ENCODE measurements at places on chromosomes 4 and X.

DNA sequence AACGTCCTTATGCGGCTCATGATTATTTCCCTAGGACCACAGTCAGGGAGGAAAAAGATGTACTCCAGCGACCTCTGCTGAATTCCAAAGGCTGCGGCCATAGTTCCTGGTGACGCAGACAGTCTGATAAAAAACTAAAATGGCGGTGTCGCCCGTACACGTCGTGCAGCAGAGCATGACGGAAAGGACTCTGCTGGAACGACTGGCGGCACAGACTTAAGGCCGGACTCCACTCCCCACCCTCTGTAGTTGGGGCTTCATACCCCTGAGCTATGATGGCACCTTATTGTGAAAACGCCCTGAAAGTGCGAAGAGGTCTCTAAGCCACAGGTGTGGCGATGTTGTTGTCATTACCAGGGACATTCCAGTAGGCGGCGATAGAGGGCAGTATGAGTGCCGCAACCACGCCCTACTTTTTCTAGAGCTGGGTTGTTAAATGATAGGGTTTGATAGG, 90.0 kb upstream of the EDA2R start:
- peak; percentile 43 for DNase-seq

DNA sequence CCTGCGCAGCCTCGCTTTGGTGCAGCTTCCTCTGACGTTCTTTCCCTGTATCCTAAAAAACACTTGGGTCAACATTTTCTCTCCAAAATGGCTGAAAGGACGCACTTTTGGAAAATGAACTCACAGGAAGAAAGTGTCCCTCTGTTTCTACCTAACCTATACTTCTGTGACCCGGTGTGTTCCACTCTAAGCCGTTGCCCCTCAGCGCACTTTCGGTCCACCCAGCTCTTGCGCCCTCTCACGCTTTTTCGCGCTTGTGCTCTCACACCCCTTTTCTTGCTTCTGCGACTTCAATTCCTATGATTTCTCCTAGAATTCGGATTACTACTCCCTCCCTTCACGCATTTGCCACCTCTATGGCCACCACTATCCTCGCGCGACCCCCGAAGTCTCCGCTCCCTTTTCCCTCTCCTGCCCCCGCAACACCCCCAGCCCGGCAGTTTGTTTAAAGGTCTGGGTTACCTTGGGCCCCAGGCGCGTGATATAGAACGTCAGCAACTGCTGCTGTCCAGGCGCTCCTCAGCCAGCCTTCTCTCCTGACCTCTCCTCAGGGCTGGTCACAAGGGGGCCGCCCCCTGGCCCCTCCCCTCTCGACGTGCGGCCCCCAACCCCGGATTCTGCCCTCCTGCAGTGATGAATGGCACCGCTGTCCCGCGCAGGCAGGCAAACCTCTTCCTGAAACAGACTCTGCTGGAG, at the start of gene USP51:
TSS of gene USP51 (minus strand) at position 535 of the 696 bp plus-strand sequence. CDS start 909 bp downstream, outside the sequence.
- DNase-seq, result peak; percentile 40

DNA sequence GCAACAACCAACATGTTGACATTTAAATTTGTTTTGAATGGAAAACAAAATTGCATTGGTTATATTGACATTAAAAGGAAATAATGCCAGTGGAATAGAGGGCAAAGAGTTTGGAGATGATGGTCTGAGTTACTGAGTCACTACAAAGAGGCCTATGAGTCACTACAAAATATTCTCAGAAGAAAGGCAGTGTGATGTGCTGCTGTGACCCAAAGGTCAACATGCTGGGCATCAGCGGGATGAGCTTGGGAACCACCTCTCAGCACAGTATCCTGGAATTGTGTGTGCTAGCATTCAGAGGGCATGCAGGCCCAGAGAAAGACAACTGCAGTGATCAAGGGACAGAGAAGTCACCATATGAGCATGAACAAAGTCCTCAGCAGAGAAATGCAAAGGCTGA, 2.8 kb downstream of the CMC4 start:
- no peak for DNase-seq

DNA sequence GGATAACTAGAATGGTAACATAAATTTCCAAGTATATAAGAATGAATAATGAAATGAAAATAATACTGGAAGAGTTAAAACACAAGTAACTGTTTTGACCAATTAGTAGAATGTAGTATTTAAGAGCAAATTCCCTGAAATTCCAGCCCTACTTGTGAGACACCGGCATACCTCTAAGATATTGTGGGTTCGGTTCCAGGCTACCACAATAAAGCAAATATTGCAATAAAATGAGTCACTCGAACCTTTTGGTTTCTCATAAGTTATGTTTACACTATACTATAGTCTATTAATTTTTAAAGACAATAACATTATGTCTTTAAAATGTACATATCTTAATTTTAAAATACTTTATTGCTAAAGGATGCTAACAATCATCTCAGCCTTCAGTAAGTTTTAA, 15.2 kb upstream of the IQCM start:
- no peak for DNase-seq

- DNase-seq, result no peak
Measured at GRCh38 chrX:22032506-22032905, 381 bp downstream of the PHEX start.

DNA sequence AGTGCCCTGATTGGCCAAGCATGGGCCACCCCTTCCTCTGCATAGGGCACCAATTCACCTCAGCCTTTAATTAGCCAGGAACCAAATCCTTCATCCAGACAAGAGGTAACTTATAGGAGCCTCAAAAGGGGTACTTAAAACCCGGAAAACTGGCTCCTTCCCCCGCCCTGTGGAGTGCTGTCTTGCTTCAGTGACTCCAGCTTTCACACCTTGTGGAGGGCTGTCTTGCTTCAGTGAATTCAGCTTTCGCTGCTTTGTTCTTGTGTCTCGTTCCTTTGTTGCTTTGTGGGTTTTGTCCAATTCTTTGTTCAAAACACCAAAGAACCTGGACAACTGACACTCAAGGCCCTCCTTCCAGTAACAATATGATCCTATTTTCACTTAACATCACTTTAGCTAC, 82.2 kb upstream of the FRG1 start:
- no peak for DNase-seq

- DNase-seq, result no peak
Measured at GRCh38 chr4:186204103-186204559, 12.8 kb downstream of the CYP4V2 start.

DNA sequence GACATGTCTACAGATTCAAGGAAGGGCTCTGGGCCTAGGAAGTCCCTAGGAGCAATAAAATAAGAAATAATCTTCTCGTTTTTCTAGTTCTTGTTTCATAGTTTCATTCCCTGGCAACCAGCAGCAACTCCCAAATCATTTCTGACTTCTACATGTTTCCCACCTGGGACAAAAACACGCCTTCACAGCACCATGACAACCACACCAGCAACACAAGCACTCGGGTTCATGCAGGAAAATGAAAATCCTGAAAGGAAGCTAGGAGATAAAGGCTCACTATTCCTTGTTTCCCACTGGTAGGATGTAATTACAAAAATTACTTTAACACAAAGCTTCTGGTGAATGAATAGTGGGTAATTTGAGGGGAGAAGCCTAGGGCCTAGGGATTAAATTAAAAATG, 158.9 kb downstream of the ADAMTS3 start:
- DNase-seq, result no peak

DNA sequence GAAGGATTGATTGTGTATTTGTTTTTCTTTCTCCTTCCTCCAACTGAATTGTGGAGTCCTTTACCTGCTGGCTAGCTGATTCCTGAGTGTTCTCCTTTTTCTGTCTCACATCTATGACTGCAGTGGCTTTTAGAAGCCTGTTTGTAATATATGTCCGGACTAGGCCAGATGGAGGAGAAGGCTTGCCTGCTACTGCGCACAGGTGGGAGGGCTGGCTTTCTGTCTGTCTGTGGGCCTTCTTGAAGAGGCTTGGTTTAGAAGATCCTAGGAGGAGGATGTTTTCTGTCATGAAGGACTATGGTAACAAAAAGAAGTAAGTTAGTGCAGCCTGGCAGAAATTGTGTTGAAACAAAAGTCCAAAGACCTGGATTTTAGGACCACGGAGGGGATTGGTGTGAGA, 8.5 kb downstream of the PPP1R3F start:
- no peak for DNase-seq

GRCh38 chrX:123324625-123325024, 140.5 kb downstream of the GRIA3 start:
- no peak for DNase-seq

- no peak for DNase-seq
Measured at GRCh38 chrX:111650845-111651244, 30.1 kb upstream of the ALG13 start.

DNA sequence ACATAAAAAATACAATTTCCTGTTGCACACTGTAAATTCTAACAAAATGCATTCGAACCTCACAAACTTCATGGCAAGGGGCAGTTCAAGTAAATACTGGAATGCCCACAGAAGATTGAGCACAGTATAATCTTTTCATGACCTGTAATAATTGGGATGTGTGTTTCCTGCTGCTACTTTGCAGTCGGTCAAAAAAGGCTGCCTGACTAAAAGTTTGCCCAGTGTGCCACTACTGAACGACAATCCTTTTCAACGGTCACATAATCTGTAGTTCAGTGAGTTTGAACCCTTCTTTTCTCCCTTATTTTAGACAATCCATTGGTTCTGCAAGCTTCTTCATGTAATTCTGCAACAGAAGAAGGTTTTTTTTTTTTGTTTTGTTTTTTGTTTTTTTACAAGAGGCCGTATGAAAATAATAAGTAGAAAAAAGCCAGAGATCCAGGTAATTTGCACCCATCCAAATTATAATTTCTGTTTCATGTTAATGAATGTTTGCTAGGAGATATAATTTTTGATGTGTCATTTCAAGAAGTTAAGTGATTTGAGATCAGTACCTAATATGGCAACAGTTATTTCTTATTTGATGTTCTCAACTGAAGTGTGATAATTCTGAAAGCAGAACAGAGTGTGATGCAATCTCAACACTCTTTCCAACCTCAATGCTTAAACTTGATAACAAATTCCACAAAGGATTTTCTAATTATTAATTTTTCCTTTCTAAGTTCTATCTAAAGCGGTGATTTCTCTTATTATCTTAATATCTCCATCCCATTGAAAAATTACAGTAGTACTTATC, 237.6 kb downstream of the FSTL5 start:
- DNase-seq, result no peak

- DNase-seq, result peak; percentile 70
Measured at GRCh38 chr4:1192091-1192492, 19.7 kb upstream of the SPON2 start.

DNA sequence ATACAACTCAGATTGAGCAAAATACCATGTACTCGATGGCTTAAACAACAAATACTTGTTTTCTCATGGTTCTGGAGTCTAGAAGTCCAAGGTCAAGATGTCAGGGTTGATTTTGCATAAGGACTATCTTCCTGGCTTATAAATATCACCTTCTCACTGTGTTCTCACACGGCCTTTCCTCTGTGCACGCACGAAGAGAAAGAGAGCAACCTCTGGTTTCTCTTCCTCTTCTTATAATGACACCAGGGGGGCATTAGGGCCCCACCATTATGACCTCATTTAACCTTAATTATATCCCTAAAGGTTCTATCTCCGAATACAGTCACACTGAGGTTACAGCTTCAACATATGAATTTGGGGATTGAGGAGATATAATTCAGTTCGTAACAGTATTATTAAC, 504.0 kb downstream of the MAGEE1 start:
- no peak for DNase-seq

- peak; percentile 28 for DNase-seq
Measured at GRCh38 chr4:153176938-153177337, 27.3 kb upstream of the TRIM2 start.

DNA sequence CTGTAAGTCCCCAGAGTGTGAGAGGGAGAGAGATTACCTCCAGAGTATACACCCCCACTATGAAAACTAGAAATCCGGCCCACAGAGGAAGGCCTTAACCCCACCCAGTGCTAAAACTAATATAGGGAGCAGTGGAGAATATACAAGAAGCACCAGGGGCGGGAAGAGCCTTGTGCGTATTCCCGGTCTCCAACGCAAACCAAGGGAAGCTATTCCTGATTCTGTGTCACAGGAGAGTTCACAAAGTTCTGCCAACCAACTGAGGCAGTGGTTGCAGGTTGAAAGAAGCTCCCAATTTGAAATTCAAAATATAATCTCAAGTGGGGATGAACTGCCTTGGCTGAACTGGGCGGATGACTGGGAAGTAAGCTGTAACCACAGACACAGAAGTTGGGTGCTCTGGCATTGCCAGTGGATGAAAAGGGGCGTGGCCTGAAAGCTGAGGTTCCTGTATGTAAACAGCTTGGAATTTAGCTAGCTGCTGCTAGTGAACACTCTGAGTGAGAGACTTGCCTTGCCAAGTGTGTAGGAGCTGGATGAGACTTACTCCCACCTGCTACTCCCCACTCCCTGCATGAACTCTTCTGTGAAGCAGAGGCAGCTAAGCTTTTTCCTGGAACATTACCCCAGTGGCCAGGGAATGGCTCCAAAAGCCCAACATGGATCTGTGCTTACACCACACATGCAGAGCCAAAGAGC, 32.7 kb downstream of the ELF2 start:
- DNase-seq, result peak; percentile 33

GRCh38 chr4:119540249-119540648, 88.4 kb downstream of the PDE5A start:
- no peak for DNase-seq

GRCh38 chr4:53494851-53495250, 96.4 kb downstream of the LNX1 start:
- no peak for DNase-seq

GRCh38 chrX:136130931-136131833, 16.2 kb upstream of the FHL1 start:
- DNase-seq, result no peak

DNA sequence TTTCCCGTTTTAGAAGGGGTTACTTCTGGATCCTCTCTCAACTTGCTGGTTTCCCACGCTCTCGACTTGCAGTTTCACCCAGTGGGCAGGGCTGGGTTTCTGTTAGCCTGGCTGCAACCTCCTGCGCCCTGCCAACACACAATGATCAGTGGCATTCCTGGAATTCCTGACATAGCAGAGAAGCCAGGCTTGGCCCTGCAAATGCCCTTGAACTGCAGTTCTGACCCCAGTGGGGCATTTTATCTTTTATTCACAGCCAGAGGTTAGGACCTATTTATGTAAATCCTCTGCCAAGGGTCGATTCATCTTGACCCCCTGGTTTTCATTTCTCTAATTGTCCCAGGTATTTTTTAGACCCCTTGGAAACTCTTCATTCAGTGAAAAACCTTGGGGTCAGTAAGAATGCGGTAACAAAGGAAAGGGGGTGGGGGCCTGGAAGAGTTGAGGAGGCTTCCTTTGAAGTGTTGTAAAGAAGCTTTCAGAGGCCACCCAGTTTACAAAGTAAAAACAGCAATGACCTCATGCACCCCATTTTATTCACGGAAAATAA, 217.6 kb downstream of the ZNF674 start:
- DNase-seq, result peak; percentile 72
